ENCODE measurements at places on chromosomes 2 and 18.

- DNase-seq: peak; percentile 83
- H3K4me1 ChIP-seq: peaks cover 11% of the 10 kb centered on the region
- H3K27me3 ChIP-seq: no peaks in the 10 kb centered on the region
- no peak overlapping the region for H3K4me3 ChIP-seq
Measured at GRCh38 chr2:54704688-54705605, 18.5 kb upstream of the EML6 start.

- no peaks in the 10 kb centered on the region for H3K4me1 ChIP-seq
- no peak overlapping the region for H3K27ac ChIP-seq
Measured at GRCh38 chr2:145845207-145845894, 1325.4 kb upstream of the ZEB2 start.

DNA sequence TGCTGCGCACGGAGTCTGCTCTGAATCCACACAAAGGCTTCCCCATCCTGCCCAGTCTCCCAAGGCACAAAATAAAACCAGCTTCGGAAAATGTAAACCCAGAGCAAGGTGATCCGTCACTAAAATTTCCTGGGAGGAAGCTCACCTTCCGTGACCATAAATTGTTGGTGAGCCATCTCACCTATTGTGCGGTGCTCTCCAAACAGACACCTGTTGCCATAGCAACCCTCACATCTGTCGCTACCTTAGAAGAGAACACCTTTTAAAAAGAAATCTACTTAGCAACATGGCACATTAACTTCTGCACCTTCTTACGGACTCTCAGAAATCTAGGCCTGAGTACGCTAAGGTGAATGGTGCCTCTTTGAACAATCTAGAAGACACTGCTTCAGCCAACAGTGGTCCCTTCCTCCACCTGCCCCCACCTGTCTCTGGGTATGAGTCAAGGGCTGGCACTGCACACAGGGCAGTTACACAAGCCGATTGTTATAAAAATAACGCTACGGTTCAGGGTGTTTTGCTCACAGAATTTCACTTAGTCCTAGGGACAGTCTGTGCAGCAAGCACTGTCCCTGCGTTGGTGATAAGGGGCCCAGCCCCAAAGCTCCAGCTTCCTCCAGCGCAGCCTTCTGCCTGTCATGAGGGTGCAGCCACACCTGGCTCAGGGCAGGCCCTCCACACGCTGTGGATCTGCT lies 114.9 kb upstream of the ID2 start:
- no peaks in the 10 kb centered on the region for H3K36me3 ChIP-seq
- no peaks in the 10 kb centered on the region for H3K4me1 ChIP-seq

GRCh38 chr2:227267410-227268115 lies 57.5 kb upstream of the MFF start:
- H3K27me3 ChIP-seq: no peaks in the 10 kb centered on the region
- no peaks in the 10 kb centered on the region for H3K36me3 ChIP-seq
- no peak overlapping the region for H3K4me3 ChIP-seq
- H3K4me1 ChIP-seq: no peaks in the 10 kb centered on the region
- no peak overlapping the region for H3K27ac ChIP-seq
- no peak for DNase-seq

GRCh38 chr2:30860726-30861125 lies 53.5 kb upstream of the CAPN13 start:
- H3K4me3 ChIP-seq: no peak overlapping the region
- H3K27ac ChIP-seq: no peak overlapping the region
- DNase-seq: no peak
- no peaks in the 10 kb centered on the region for H3K27me3 ChIP-seq
- H3K4me1 ChIP-seq: no peaks in the 10 kb centered on the region

DNA sequence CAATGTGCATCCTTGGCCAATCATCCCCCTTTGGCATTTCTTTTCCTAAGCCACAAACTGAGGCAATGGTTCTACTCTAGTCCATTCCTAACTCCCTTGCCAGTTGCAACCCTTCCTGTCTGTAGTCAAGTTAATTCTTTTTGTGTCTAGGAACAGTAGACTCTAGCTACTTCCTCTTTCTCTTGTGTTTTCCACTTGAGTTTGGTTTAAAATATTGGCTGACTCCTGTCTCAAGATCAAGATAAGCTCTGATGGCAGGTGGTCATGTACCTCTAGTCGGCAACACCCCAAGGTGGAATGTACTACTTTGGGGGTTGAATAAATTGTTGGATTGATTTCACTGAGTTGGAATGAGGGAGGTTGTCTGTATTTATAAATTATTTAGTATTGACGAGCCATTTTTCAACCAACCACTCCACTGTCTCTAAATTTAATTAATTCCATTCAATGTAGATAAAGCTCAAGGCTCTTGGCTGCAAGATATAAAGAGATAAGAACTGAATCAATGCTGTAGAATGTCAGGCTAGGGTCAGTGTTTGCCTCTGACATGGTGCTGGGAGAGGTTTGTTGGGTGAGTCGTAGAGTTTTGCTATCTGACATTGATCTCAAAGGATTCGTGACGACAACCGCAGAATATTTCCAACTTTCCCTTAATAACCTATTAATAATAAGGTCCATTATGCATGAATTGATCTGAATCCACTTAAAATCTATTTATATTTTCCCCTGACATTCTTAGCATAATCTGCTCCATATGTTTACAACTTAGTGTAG lies 188.7 kb upstream of the APCDD1 start:
- no peak overlapping the region for H3K27ac ChIP-seq
- DNase-seq: peak; percentile 27
- H3K4me1 ChIP-seq: peaks cover 32% of the 10 kb centered on the region
- H3K27me3 ChIP-seq: no peaks in the 10 kb centered on the region

- H3K27me3 ChIP-seq: no peaks in the 10 kb centered on the region
- no peak overlapping the region for H3K4me3 ChIP-seq
- H3K36me3 ChIP-seq: no peaks in the 10 kb centered on the region
Measured at GRCh38 chr2:45755585-45756335, 104.3 kb downstream of the PRKCE start.

- no peaks in the 10 kb centered on the region for H3K36me3 ChIP-seq
- H3K27ac ChIP-seq: no peak overlapping the region
- no peak overlapping the region for H3K4me3 ChIP-seq
- H3K4me1 ChIP-seq: no peaks in the 10 kb centered on the region
Measured at GRCh38 chr18:74387383-74387782, 69.7 kb downstream of the DIPK1C start.

- H3K4me3 ChIP-seq: no peak overlapping the region
- H3K36me3 ChIP-seq: no peaks in the 10 kb centered on the region
- H3K4me1 ChIP-seq: peaks cover 24% of the 10 kb centered on the region
- H3K27me3 ChIP-seq: no peaks in the 10 kb centered on the region
- no peak for DNase-seq
Measured at GRCh38 chr2:43429369-43429768, 166.5 kb downstream of the THADA start.

DNA sequence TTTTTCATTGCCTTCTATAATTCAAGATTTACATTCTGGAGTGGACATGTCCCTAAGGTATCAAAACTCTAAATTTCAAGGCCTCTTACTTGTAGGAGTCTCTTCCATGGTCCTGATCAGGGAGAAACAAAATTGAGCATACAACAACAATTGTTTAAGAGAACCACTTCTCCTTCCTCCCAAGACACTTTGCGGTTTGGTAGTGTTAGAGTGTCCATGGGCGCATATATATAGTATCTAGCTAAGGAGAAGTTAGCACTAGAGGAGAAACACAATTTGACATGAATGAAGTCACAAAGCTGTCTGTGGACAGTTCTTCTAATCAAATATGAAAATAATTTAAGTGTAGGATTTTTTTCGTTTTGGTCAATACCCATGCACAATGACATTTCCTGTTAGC lies 349.1 kb upstream of the MAP2 start:
- H3K4me1 ChIP-seq: no peaks in the 10 kb centered on the region
- no peak for DNase-seq
- H3K27ac ChIP-seq: no peak overlapping the region
- H3K27me3 ChIP-seq: no peaks in the 10 kb centered on the region

GRCh38 chr2:43752302-43752701 lies 21.5 kb upstream of the DYNC2LI1 start:
- H3K36me3 ChIP-seq: no peaks in the 10 kb centered on the region
- no peak for DNase-seq
- H3K27me3 ChIP-seq: no peaks in the 10 kb centered on the region
- no peaks in the 10 kb centered on the region for H3K4me1 ChIP-seq

GRCh38 chr2:177582000-177582399 lies 189.4 kb downstream of the AGPS start:
- no peaks in the 10 kb centered on the region for H3K36me3 ChIP-seq
- no peak overlapping the region for H3K27ac ChIP-seq
- H3K4me1 ChIP-seq: peaks cover 11% of the 10 kb centered on the region
- no peak overlapping the region for H3K4me3 ChIP-seq

- no peak overlapping the region for H3K27ac ChIP-seq
- no peak for DNase-seq
- no peaks in the 10 kb centered on the region for H3K36me3 ChIP-seq
Measured at GRCh38 chr2:36387258-36387916, 31.8 kb downstream of the CRIM1 start.

GRCh38 chr18:54506516-54507261 lies 84.4 kb upstream of the DYNAP start:
- no peak overlapping the region for H3K27ac ChIP-seq
- no peak for DNase-seq
- no peaks in the 10 kb centered on the region for H3K4me1 ChIP-seq
- no peaks in the 10 kb centered on the region for H3K36me3 ChIP-seq

DNA sequence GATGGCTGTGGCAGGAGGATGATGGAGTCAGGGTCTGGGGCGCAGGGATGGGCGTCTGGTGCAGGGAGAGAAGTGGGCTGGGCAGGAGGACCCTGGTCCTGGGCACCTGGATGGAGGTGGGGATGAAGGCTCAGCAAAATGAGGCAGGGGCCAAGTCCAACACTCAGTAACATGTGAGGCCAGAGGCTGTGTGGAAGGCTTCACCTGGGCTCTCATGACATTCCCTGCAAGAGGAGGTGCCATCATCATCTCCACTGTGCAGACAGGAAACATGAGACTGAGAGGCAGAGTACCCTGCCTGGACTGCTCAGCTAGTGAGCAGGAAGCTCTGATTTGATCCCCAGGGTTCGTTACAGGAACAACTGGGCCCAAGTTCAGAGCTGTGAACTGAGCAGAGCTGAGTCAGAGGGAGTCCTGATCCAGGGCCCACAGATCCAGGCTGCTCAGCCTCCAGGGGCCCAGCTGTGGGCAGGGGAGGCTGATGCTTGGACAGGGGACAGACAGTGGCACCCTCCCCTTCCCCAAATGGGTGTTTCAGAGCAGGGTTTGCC lies 36.9 kb downstream of the HJURP start:
- H3K36me3 ChIP-seq: no peaks in the 10 kb centered on the region
- no peak overlapping the region for H3K4me3 ChIP-seq
- no peaks in the 10 kb centered on the region for H3K27me3 ChIP-seq
- H3K4me1 ChIP-seq: no peaks in the 10 kb centered on the region
- DNase-seq: no peak

GRCh38 chr2:212177724-212178123 lies 360.9 kb downstream of the ERBB4 start:
- no peak for DNase-seq
- no peak overlapping the region for H3K4me3 ChIP-seq
- H3K27me3 ChIP-seq: peaks cover 2% of the 10 kb centered on the region
- no peaks in the 10 kb centered on the region for H3K36me3 ChIP-seq
- H3K27ac ChIP-seq: no peak overlapping the region

DNA sequence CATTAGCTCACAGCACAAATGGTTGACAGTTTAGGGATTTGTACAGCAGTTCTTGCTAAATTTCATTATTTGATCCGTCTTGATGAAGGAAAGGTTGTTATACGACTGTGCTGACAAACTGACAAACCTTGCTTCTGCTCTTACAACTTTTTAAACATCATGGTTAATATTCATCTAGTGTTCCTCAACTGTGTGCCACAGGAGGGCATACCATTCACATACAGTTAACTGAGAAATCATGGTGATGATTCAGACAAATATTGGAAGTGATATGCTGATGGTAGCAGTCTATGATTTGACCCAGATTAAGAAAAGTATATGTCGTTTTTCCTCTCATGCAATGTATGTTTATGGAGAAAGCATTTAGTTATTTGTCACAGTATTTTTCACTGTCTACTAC lies 129.8 kb upstream of the FSIP2 start:
- no peaks in the 10 kb centered on the region for H3K36me3 ChIP-seq
- no peaks in the 10 kb centered on the region for H3K27me3 ChIP-seq
- no peak for DNase-seq
- H3K27ac ChIP-seq: no peak overlapping the region
- H3K4me3 ChIP-seq: no peak overlapping the region

GRCh38 chr2:127032621-127033020 lies 74.3 kb downstream of the BIN1 start:
- no peaks in the 10 kb centered on the region for H3K36me3 ChIP-seq
- peaks cover 3% of the 10 kb centered on the region for H3K4me1 ChIP-seq
- H3K4me3 ChIP-seq: no peak overlapping the region
- DNase-seq: no peak

DNA sequence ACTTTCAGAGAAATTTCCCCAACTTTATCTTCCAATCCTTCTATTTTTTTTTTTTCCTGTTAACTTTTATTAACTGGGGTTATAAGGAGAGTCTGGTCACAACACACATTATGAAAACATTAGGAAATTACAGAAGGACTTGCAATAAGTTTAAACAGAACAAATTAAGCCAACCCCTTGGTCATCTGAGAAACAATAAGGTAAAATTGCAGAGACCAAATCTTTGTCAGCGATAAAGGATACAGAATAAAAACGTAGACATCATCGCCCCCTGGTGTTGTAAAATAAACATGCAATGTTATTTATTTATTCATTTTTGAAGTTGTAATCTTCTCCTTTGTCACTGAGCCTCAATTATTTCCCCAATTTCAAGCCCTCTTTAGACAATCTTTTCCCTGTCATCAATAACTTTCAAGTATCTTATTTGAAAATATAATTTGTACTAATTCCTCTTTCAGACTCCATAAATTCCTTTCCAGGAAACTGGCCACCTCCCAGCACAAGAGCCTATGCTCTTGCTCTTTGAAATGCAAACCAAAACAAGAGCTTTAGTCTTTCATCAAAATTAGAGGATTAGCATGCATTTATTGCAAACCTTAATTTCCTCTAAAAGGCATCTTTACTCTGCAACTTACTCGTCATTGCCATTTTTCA lies 19.5 kb downstream of the G6PC2 start:
- H3K4me3 ChIP-seq: no peak overlapping the region
- DNase-seq: peak; percentile 75
- no peaks in the 10 kb centered on the region for H3K36me3 ChIP-seq
- no peak overlapping the region for H3K27ac ChIP-seq
- no peaks in the 10 kb centered on the region for H3K4me1 ChIP-seq

DNA sequence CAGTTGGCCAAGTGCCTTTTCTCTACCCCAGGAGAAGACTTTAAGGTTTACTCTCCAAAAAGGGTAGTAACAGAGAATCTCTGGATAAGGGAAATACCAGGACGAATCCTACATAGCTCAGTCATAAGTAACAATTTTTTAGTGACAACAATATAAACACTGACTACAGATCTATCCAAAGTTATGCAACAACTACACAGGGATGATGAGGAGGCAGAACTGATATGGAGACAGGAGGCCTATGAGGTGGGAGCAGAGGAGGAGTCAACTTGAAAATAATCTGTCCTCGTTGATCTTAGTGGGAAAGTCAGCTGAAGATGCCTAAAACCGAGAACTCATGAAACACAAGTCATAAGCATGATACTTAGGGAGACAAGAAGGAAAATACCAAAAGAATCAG lies 40.2 kb downstream of the SLC35F5 start:
- H3K27me3 ChIP-seq: no peaks in the 10 kb centered on the region
- H3K27ac ChIP-seq: no peak overlapping the region
- peaks cover 47% of the 10 kb centered on the region for H3K36me3 ChIP-seq
- H3K4me1 ChIP-seq: no peaks in the 10 kb centered on the region

Data from common myeloid progenitor, CD34-positive (primary cell).